ENCODE measurements at places on chromosomes 5 and 9. TPM values are rescaled to one million over a fixed set of nuclear protein-coding genes. Genes with fewer than 3 reads are reported as not detected.

GRCh38 chr5:73288803-73289720 lies 116.1 kb downstream of the TMEM174 start:
- DNase-seq, result no peak

DNA sequence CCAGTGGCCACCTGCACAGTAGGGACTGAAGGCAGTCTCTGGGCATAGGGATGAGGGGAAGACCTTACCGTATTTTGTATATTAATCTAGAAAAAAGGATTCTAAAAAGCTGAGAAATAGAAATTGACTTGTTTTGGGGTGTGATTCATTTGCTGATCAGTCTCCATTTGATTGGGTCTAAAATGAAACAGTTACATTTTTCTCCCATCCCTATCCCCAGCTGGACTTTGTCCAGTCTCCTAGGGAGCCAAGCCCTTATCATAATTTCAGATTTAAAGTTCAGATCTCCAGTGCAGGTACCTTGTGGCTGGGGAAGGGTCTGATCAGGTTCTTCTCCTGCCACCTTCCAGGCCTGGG lies 240.8 kb downstream of the FANCC start:
- DNase-seq, result no peak

GRCh38 chr5:107310181-107310580 lies 360.6 kb downstream of the EFNA5 start:
- no peak for DNase-seq

DNA sequence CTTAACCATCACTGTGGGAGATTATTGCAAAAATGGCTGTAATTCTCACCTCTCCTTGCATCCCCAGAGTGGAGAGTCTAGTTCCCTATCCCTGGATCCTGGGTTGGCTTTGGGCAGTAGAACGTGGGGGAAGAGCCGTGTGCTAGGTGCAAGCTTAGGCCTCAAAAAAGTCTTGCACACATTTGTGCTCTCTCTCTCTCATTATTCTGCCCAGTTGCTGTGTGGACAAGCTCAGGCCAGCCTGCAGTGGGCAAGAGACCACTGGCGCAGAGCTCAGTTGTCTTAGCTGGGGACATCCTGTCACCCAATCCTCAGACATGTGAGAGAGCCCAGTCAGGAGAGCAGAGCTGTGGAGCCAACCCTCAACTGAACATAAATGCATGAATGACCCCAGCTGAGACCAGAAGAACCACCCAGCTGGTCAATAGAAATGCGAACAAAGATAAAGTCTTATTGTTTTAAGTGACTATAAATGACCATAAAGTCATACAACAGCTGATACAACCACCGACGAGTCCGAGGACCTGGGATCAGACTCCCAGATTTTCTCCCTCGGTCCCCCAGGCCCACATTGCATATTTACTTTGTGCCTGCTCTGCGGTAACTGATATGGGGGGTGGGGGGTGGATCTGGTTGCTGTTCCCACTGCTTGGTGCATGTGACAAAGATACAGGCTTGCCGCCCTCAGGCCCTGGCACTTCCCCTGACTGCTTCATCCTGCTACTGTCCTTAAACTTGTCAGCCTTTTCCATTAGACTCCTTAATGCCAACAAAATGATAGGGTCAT lies 166.4 kb upstream of the MVB12B start:
- DNase-seq, result no peak

DNA sequence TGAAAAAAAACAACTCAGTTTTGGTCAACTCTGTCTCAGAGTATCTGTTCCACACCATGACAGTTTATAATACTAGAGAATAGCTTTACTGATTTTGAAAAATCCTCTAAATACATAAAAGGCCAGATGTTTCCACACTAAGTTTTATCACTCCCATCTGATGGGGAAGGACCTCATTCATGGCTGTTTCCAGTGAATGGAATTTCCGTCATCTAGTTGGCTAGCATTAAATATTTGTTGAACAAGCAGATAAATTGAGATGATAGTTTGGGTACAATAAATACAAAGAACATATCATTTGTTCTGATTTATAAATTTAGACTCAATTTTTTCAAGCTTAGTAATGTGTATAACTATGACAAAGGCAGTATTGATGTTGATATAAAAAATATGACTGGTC lies 408.5 kb downstream of the PTPRD start:
- no peak for DNase-seq

- no peak for DNase-seq
Measured at GRCh38 chr9:131282688-131283422, 6.5 kb upstream of the FAM78A start.

- no peak for DNase-seq
Measured at GRCh38 chr9:2524601-2525000, 97.0 kb upstream of the VLDLR start.

DNA sequence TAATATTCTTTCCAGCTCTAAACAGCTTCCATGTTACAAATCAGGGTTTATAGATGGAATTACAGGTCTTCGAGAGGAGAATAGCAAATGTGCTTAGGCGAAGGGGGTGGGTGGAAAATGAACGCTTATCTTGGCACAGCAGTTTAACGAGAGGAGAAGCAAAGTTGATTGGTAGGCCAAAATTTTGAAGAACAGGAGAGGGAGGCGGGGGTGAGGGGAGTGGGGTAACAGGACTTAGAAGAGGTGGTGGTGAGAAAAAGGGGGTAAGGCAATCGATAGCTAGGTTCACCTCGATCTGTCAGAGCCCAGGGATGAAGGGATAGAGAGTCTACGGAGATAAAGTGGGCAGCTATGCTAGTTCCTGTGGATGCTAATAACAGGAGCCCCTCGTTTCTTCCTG lies 764 bp downstream of the ANKRA2 start:
- no peak for DNase-seq

- DNase-seq, result no peak
Measured at GRCh38 chr5:145739843-145740242, 95.3 kb downstream of the PRELID2 start.

DNA sequence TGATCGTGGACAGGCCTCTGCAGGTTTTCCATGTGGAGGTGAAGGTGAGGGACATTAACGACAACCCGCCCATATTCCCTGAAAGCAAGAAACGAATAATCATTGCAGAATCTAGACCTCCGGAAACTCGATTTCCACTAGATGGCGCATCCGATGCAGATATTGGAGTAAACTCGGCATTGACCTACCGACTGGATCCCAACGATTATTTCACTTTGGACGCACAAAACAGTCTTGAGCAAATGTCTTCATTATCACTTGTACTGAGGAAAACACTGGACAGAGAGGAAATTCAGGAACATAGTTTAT lies 621 bp downstream of the PCDHA13 start:
- peak; percentile 46 for DNase-seq

DNA sequence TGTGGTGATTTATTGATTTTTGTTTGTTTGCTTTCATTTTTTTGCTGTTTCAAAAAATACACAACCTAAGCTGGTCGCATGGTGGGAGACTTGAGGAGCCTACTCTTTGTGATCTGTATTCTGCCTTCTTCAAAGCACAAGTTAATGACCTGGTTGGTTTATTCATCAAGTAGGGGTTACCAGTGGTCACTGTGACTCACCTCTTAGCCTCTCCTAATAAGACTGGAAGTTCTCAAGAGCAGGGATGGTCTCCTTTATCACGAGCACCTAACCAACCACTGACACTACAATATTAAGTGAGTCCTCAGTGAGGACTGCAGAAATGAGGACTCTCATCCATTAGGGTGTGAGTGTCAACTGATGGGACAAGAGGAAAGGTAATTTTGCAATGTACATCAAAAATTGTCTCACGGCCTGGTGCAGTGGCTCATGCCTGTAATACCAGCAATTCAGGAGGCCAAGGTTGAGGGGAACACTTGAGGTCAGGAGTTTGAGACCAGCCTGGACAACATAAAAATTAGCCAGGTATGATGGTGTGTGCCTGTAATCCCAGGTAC lies 13.6 kb upstream of the MTMR12 start:
- DNase-seq, result peak; percentile 22

DNA sequence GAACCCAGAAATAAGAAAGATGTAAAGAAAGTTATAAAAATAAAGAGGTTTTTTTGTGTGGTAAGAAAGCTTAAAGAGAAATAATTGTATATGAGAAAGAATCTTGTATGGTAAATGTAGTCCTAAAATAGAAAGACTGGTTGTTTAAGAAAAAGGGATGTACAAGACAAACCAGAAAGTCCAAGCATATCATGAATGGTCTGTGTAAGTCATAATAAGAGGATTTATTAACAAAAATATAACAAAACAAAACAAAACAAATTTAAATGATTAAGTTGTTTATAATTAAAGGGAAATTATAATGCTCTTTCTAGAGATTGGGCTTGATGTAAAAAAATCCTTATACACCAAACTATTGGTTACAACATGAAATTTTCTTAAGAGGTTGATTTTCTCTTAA lies 590.4 kb upstream of the PTGER4 start:
- DNase-seq, result peak; percentile 16

DNA sequence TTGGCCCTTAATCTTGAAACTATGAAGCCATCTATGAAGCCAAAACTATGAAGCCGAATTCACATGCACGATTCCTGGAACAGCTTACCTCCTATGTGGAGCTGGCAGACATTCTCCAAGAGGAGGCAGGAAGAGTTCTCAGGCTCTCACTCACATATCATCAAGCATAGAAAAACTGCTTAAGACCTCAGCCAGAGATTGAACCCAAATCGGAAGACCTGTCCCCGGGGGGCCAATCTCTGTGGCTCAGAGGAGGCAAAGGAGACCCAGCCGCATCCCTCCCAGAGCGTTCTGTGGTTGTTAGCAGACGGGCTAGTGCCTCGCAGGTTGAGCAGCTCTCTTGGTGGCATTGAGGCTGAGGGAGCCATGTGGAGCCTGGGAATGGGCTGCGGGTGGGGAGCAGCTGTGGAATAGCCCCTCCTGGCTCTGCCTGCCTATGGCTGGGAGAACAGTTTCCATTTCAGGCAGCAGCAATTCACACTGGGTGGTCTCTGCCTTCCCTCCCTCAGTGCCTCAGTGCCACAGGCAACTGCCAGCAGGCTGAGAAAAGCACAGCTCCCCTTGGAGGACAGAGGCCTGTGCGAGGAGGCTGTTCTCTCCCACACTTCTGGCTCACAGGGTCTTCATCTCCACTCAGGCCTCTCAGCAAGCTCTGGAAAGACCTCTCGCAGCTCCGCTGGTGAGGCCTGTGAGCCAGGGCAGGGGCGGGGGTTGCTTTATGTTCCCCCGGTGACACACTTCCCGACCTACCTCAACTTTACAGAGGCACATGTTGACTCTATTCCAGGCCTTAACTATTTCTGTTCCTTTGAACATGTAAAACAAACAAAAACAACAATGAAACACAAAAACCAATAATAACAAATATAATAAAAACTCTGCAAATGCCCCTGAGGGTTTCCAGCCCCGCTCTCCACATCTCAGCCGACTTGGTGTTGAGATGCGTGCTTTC lies 17.4 kb upstream of the TMEM174 start:
- DNase-seq, result no peak

GABRB2 gene
- not detected for total RNA-seq

FCN1 gene
- not detected for total RNA-seq

GARIN3 gene
- not detected for total RNA-seq

DOLK gene
- 12.0 TPM for total RNA-seq

SPACA9 gene
- 8.0 TPM for total RNA-seq
